ENCODE measurements at places on chromosomes 11 and 22.

- DNase-seq, result no peak
Measured at GRCh38 chr11:14054116-14055107, 91.9 kb downstream of the SPON1 start.

GRCh38 chr22:34198976-34199375, 278.7 kb upstream of the LARGE1 start:
- no peak for DNase-seq

DNA sequence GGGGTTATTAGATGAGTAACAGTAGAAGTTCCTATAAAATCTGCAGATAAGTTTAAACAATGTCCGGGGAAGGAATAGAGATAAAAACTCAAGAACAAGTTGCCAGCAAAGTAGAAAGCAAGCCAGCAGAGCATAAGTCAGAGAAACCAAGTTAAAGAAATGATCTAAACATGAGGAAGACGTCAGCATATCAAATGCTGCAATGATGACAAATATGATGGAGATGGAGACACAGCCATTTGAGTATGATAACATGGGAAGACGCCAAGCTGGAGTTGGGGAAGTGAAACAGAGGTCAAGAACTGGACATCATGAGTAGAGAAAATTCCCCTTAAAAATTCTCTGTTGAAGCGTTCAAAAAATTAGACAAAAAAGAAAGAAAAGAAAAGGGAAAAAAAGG, 571.5 kb downstream of the CNTN5 start:
- DNase-seq, result no peak

DNA sequence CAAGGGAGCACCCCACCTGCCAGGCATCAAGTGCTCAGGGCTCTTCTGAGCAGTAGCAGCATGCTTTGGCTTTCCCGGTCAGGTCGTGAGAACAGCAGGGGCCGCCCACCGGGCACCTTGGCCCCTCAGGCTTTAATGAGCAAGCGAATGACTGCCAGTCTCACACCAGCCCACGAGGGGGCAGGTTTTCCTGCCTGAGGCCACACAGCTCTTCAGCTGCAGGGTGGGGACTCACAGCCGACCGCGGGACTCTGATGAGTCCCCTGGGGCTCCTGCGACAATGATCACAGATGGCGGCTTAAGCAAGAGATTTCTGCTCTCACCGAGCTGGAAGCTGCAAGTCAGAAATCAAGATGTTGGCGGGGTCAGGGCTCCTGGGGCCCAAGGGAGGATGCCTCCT, 14.3 kb upstream of the FGF19 start:
- no peak for DNase-seq

Measured in midbrain (tissue), 1 donor.